ENCODE measurements at places on chromosomes 3 and 15.

- DNase-seq, result no peak
Observed at GRCh38 chr3:131007256-131007655, 19.4 kb downstream of the ASTE1 start.

GRCh38 chr3:188782613-188783124, 389.1 kb upstream of the TPRG1 start:
- DNase-seq, result no peak

GRCh38 chr3:189898559-189899153, 222.0 kb downstream of the P3H2 start:
- no peak for DNase-seq

- no peak for DNase-seq
Observed at GRCh38 chr3:67765575-67765974, 111.2 kb upstream of the SUCLG2 start.

GRCh38 chr3:52920841-52921240, 23.5 kb upstream of the STIMATE start:
- peak; percentile 22 for DNase-seq

GRCh38 chr15:47587940-47588802, 129.1 kb upstream of the SEMA6D start:
- DNase-seq, result no peak

DNA sequence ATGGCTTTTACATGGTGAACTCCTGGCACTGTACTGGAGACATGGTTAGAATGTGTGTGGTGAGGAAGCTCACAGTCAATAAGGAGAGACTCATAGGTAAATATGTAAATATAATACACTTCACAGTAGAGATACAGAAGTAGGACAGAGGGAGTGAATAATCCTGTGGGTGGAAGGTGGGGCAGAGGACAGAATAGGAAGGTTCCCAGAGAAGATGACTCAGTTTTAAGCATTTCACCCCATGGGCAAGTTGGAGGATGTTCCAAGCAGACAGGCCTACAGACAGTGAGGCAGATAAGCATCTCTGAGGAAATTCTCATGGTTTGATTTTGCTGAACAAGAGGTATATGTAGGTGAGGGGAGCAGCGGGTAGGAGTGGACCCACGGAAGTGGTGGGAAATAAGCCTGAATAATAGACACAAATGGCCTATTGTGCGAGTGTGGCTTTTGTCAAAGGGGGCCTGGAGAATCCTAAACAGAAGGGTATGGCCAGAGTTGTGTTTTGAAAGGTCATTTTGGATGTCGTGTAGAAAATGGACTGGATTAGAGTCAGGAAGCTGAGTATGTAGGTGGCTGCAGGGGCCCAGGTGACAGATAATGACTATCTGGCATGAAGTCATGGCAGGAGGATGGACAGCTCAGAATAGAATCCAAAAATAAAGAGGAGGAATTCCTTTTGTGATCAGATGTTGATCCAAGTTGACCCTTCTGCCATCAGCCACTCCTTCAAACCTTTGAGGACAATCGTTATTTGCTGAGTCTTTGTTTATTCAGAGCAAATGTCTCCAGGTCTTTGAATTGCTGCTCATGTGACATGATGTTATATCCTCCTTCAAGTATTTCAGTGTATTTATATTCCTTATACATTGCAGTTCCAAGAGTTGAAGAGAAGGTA, 97.3 kb upstream of the THRB start:
- DNase-seq, result no peak

DNA sequence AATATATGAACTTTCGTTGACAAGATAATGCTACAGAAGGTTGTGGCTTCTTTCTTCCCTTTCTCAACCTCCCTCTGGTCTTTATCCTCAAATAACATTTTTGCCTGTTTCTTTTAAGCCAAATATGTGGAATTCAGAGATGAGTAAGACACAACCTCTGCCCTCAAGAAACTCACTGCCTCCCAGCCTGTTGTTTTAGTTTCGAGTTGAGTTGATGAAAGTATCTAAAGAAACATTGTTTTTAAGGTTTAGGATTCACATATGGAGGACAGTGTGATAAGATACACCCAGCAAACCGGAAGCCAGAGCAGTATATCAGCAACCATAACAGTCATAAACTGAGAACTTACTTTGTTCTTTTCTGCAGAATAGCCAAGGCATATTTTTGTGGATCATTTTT, 218.6 kb downstream of the THSD4 start:
- no peak for DNase-seq

GRCh38 chr3:14980689-14981088, 33.3 kb downstream of the NR2C2 start:
- DNase-seq, result peak; percentile 8

- no peak for DNase-seq
Observed at GRCh38 chr15:97456521-97457202, 503.8 kb upstream of the ARRDC4 start.

- DNase-seq, result no peak
Observed at GRCh38 chr3:134179508-134179907, 71.2 kb downstream of the RYK start.

DNA sequence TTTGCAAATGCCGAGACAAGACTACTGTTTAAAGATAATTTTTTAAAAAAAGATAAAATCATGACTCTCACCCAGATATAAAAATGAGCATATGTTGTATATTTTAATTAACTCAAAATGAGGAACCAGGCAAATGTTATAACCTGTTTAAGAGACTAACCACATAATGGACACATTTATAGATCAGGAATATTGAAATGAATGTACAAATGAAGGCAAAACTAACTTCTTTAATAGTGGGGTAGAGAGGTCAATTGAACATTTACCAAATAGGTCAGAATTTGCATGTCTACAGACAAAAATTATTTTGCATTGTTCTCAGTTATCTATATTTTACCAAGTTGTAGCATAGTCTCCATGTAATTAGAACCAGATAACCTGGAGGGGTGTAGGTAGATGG, 134.3 kb upstream of the PFN2 start:
- no peak for DNase-seq

DNA sequence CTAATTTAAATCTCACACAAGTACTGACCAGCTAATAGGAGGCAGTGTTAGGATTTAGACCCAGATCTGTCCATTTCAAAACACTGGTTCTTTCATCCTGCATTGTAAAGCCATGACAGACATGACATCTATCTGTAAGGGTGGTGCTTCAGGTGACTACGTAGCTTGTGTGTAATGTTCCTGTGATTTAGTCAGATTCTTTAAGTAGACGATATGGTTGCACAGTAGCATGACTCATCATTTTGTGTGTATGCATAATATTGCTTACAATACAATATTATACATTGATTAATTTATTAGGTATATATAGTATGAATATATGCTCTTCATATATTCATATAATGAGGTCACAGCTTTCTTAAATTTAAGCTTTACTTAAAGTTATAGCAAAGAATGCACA, 628.5 kb downstream of the GRM7 start:
- no peak for DNase-seq

DNA sequence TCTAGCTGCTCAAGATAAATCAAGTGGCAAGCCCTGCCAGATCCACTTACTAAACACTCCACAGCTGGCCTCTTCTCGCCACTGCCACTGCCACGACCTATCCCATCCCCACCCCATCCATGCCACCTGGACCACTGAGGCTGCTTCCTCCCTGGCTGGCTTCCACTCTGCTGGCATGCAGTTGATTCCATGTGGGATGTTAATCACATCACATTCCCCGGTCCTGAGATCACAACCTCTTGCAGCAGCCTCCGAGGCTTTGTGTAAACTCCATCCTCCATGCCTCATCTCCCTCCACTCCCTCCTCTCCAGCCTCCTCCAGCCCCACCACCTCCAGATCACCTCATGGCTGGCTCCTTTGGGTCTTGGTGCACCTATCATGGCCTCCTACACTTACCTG, 7.7 kb downstream of the NCKIPSD start:
- no peak for DNase-seq

All from pons (tissue), 1 donor.